Cortex of kidney (tissue), 1 donor: ENCODE measurements at places on chromosomes 7 and 10.

GRCh38 chr7:23938937-23939552 is 229.0 kb downstream of the STK31 start:
- DNase-seq: no peak

DNA sequence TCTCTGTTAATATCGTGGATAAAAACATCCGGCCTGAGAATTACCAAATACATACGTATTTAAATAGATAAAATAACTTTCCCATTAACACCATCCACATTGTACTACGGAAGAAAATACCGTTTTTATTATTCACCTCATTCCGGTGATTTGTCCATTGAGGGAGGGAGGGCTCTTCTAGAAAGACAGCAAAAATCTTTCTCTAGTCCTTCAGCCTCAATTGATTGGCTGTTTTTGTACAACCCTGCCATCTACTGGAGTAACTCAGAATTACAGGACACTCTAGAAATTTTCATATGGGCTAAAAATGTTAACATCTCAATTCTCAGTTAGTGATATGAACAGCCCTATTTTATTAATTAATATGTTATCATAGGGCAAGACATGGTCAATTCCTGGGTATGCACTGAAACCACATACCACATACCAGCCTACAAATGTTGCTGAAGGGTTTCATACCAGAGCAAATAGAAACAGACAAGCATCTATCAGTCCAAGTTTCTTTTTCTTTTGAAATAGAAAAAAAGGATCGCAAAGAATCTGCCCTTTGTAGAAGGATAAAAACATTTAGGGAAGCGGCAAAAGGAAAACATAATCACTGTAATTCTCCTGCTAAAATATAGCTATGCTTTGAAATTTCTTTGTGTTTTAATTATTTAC is 55.8 kb upstream of the CDCA7L start:
- no peak for DNase-seq

DNA sequence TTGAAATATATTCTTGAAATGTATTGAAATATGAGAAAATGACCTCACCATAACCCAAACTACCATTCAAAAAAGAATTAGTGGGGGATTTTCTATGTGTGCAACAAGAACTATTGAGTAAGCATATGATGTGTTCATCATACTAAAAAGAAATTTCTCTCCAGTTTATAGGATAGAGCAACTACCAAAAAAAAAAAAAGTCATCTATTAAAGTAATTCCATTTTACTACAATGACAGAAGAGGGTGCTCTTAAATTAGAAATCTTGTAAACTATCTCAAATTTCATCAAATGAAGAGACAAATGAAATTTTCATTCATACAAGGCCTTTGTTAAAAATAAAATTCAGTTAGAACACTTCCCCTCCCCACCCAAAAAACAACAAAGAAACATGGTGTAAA is 195.4 kb upstream of the PLXDC2 start:
- DNase-seq: no peak

- no peak for DNase-seq
These were observed 83.5 kb downstream of the SGMS1 start for GRCh38 chr10:50540069-50540825.

- DNase-seq: no peak
These were observed 157.4 kb downstream of the FRMD4A start for GRCh38 chr10:14173391-14173705.

DNA sequence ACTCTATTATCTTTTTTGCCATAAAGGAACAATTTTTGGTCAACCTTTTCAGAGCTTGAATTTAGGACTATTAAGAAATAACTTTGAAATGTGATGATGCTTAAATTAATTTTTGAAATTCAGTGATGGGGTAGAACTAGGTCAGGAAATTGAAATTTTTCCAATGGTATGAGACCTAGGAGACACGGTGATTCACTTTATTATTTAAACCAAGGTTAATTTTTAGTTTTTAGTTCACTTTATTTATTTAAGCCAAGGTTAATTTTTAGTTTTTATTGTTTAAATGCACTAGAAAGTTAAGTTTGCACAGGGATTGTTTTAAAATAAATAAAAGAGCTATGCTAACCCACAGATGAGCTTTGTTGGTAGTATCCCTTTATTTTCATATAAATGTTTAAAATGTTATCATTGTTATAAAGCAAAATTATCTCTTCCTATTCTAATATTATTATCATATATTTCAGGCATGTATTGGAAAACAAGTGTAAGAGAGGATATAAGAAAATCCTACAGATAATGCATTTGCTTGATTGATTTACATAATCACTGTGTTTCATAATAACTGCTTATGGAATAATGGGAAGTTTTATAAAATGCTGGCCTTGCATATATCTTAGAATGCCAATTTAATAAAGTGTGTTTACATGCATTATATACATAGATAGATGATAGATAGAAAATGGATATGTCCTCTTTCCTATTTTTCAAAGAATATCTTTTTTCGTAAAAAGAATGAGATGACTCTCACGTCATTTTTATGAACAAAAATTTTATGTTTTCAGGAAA is 163.6 kb downstream of the HGF start:
- no peak for DNase-seq

GRCh38 chr7:26293569-26294308 is 2.1 kb downstream of the SNX10 start:
- DNase-seq: no peak

GRCh38 chr10:119370111-119370741 is 162.9 kb downstream of the GRK5 start:
- DNase-seq: no peak

- DNase-seq: no peak
These were observed 903 bp downstream of the ZNF655 start for GRCh38 chr7:99559175-99559915.

- no peak for DNase-seq
These were observed 357.1 kb downstream of the PCLO start for GRCh38 chr7:82805527-82805960.

DNA sequence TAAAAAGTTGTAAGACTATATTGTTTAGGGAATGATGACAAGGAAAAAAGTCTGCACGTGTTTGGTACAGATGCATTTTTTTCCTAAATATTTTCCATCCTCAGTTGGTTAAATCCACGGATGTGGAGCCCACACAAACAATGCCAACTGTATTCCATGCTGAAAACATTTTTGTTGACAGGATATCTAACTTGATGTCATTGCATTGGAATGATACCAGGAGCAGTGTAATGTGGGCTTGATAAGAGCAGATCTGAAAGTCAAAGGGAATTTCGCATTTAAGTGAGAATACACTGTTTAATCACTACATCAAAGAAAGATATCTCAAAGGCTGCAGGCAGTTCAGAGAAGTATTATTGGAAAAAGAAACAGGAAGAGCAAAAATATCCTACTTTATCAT is 49.5 kb upstream of the TMEM140 start:
- DNase-seq: no peak
